Osteocyte (in vitro differentiated cells): ENCODE measurements at places on chromosomes 11 and 22. TPM values are rescaled to one million over a fixed set of nuclear protein-coding genes. Genes with fewer than 3 reads are reported as not detected.

TREH gene
- total RNA-seq: not detected in 2 replicates

MS4A7 gene
- total RNA-seq: not detected in 2 replicates

GAB4 gene
- total RNA-seq: not detected in 2 replicates

PKDREJ gene
- total RNA-seq: 0.05 TPM in 1 of 2 replicates, not detected in the other

OR51B5 gene
- not detected in 2 replicates for total RNA-seq

DLG2 gene
- 1.2 and 2.1 TPM in 2 replicates for total RNA-seq

C11orf16 gene
- total RNA-seq: not detected in 2 replicates

DGCR6 gene
- total RNA-seq: 4.3 and 5.2 TPM in 2 replicates

LUZP2 gene
- 2.7 and 3.5 TPM in 2 replicates for total RNA-seq

FGF19 gene
- 0.13 TPM in 1 of 2 replicates, not detected in the other for total RNA-seq

UCP3 gene
- total RNA-seq: 1.0 and 1.8 TPM in 2 replicates

RFPL1 gene
- total RNA-seq: not detected in 2 replicates

ART1 gene
- not detected in 2 replicates for total RNA-seq

GRAMD4 gene
- 37.4 and 44.5 TPM in 2 replicates for total RNA-seq

NRXN2 gene
- 2.6 and 2.7 TPM in 2 replicates for total RNA-seq

SLC22A8 gene
- total RNA-seq: not detected in 2 replicates

- DNase-seq: peak; percentile 82
These were observed 5.2 kb upstream of the TBX10 start for GRCh38 chr11:67644472-67645418.

DNA sequence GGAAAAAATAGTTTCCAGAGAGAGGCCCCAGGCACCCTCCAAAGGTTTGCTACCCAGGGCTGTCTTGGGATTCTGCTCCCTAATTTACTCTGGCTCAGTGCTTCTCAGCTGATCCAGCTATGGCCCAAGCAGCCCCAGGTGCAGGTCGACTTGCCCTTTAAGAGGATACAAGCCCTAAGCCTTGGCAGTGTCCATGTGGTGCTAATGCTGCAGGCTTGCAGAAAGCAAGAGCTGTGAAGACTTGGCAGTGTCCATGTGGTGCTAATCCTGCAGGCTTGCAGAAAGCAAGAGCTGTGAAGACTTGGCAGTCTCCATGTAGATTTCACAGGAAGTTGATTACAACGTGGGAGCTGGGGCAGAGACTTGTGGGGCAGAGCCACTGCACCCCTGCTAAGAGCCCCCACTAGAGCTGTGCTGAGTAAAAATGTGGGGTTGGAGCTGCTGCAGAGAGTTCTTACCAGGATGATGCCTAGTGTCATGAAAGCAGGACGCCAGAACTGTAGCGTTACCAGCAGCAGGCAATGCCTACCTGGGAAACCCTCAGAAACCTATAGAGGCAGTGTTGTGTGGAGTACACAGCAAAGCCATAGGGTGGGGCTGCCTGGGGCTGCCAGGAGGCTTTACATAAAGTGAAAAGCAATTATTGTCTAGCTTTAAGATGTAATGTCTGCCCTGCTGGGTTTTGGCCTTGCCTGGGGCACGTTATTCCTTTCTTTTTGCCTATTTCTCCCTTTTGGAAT, 16.1 kb upstream of the OR52K1 start:
- no peak for DNase-seq

- no peak for DNase-seq
These were observed 747.0 kb upstream of the LUZP2 start for GRCh38 chr11:23749762-23750430.

DNA sequence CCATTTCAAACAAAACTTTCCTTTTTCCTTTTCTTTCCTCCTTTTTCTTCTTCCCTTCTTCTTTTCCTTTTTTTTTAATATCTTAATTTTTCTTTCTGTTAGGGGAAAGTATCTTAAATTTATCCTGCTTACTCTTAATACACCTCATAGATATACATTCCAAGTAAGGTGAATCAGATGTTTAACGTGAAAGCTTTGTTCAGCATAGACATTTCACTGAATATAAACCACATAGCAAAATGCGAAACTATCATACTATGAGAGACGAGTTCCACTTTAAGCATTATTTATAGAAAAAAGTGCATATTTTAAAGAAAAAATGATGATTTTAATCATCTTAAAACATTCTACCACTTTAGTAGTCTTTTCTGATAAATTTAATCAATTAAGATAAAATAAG, 137.8 kb upstream of the MTMR2 start:
- no peak for DNase-seq

- no peak for DNase-seq
These were observed 1.8 kb upstream of the TIGD3 start for GRCh38 chr11:65352783-65353182.

DNA sequence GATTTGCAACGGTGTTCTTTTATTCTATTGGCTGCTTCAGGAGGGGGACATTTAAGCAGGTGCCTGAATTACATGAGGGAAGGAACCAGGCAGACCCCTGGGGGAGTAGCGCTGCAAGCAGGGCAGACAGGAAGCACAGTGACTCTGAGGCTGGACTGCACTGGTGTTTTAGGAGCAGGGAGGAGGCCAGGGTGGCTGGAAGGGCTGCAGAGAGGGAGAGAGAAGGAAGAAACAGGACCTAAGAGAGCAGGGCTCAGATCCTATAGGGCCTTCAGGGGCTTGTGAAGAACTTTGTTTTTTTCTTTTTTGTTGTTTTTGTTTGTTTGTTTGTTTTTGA, 62.5 kb upstream of the SORL1-AS1 start:
- peak; percentile 38 for DNase-seq

GRCh38 chr11:115357066-115357465, 147.1 kb downstream of the CADM1 start:
- DNase-seq: no peak

DNA sequence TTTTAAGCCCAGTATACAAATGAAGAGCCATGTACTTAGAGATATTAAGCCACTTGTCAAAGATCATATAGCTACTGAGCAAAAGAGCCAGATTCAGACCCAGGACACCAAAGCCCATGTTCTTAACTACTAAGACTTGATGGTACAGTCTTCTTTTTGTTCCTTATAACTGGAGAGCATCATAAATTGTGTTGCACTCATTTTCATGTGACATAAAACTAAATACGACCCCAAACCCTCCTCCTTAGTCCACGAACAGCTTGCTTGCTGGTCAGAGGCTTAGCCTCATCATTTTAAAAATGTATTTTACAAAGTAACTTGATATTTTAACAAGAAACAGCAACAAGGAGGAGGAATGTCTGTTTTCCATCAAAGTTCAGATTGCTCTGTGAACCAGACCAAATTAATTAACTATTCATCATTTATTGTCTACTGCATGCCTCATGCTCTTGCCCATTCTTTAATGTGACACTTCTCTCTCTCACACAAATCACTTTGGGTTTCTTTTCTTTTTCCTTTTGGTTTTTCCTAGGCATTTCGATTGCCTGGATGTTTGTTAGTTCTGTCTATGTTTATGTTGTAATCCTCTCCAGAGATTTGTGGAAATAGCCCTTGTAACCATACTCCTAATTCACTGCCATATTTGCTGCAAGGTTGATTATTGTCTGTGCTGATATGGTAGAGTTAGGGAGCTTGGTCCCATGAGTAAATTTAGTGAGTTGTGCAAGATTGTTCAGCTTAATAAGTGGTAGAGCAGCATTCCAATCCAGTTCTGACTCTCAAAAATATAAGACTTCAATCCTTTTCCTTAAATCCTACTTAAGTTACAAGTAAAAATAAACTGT, 8.4 kb upstream of the ARHGAP20 start:
- DNase-seq: no peak

DNA sequence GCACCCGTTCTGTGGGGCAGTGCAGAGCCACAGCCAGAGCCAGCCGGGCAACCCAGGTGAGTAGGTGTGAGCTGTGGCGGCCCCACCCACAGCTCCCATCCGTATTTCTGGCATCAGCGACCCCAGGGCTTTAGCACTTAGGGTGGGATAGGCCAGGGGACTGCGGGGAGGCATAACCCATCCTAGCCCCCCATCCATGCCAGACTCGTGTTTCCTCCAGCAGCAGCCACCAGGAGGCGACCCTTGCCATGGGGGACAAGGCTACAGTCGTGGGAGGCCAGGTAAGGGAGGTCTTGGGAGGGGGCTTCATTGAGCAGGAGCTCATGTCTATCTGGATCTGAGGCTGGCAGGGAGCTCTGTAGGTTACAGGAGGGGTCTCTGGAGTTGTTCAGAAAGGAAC, 873 bp downstream of the OTOG start:
- no peak for DNase-seq

- no peak for DNase-seq
These were observed 69.2 kb downstream of the PRSS23 start for GRCh38 chr11:86869531-86869930.

- no peak for DNase-seq
These were observed 33.5 kb upstream of the CAT start for GRCh38 chr11:34405079-34405858.

GRCh38 chr11:31173926-31174680, 195.4 kb downstream of the DCDC1 start:
- no peak for DNase-seq

DNA sequence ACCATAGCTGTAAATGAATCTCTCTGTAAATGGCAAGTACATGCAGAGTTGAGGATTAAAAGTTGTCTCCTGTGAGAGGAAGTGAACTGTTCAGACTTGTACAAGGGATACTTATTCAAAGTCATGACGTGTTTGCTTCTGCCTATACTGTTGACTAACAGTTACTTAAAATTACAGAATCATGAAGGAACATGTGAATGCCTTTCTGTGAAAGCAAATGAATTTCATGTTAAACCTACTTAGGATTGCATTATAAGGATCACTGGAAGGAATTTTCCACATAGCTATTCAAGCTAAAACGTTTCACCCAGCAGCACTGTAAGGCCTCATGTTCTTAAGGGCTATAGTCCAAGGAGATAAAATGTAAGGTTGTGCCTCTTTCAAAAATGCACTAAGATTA, 93.4 kb upstream of the BIRC3 start:
- DNase-seq: no peak

DNA sequence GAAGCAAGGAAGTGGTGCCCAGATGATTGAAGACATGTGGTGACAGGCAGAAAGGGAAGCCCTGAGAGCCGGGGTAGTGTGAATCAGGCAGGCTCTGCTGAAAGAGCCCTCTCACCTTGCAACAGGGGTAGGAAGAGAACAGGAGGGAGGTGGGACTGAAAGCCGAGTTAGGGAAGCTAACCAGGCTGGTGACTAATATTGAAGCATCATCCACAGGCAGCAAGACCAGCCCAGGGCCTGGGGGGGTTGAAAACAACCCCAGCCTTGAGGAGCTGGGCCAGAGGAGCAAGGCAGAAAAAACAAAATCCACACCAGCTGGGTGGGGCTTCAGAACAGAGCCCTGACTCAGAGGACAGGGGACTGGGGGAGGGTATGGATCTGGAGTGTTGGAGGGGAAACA, 35.0 kb upstream of the CRTAM start:
- DNase-seq: no peak

DNA sequence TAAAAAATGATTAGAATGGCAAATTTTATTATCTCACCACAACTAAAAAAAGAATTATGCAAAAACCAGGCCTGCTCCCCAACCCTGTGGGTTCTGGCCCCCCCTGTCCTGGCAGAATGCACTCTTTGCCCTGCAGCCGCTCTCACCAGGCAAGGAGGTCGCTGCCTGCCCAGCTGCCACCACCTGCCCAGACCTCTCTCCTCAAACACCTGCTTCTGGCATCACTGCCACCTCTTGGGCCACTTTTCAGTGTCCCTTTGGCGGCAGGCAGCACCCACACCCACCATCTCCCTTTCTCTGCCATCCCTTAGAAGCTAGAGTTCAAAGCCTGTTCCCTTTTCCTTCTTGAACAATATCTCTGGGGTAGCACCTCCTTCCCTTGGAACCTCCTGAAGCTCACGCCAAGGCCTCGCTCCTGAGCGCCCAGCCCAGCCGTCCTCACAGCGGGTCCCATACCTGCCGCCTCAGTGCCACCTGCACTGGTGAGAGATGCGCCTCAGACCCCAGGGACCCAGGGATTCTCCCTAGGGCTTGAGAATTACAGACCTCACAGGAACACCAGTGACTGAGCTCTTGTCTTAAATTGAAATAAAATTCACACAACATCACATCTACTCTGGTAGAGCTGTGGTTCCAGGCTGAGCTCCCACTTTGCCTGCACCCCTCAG, 44.6 kb downstream of the SGSM3 start:
- no peak for DNase-seq

DNA sequence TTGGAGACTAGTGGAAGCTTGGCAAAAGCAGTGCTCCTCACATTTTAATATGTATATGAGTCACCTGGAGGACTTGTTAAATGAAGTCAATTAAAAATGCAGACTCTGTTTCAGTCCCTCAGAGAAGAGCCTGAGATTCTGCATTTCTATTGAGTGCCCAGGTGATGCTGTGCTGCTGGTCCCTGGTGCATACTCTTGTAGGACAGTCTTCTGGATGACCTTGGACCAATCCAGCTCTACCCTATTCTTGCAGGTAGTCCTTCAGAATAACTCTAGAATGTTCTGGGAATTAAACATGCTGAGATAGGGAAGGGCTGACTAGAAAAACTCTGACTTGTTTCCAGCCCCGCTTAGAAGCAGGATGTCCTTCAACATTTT, 115.9 kb downstream of the CASP12 start:
- DNase-seq: no peak

DNA sequence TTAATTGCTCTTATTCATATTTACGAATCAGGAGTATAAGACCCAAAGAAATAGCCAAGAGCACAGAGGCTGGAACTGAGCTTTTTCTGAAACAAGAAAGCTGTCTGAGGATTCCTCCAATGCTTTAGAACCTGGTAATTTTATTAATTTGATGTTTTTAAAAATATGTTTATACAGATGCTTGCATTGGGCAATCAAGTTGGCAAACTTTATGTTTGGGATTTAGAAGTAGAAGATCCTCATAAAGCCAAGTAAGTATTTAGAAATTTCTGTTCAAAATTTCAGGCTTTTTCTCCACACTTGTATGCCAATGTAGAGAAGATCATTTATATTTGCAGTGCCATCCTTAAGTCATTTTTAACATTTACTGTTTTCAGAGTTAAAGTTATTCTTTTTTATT, 24.3 kb upstream of the HIKESHI start:
- no peak for DNase-seq

DNA sequence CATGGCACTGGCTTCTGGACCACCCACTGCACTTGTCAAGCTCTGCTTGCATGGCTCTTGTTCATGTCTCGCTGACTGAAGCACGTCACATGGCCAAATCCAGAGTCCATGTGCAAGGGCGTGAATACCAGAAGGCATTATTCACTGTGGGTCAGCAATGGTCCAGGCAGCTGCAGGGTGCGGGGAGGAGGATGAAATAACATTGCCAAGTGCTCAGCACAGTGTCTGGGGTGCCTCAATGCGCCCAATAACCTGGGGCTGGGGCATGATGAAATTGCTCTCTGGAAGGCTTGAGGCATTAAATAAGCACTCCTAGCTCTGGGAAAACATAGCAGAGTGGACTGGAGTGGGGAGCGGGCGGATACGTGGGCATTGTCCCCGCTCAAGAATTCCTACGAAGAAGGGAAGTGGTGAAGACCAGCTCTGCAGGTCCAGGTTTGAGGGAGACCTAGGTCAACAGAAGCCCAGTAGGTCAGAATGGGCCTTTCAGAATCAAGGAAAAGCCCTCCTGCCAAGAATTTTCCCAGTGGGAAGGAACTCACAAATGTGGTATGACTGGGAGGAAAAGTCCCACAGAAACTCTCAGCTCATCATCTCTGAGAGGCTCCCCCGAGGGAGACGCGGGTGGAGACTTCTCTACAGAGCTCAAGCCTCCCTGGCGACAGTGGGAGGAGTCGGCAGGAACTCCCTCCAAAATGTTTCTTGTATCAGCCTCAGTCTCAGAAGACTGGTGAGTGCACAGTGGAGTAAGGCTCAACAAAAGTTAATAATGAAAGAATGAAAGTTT, 15.3 kb upstream of the ACCSL start:
- DNase-seq: peak; percentile 53
